ENCODE measurements at places on chromosomes 6 and 20.
A peak's percentile ranks its signal among the peaks of the same experiment; 100 is the strongest.

- H3K27ac ChIP-seq, result no peak overlapping the region
- H3K4me3 ChIP-seq, result no peak overlapping the region
- no peaks in the 10 kb centered on the region for H3K4me1 ChIP-seq
- peaks cover 6% of the 10 kb centered on the region for H3K27me3 ChIP-seq
These were observed 216.6 kb upstream of the UFL1 start for GRCh38 chr6:96304997-96305396.

DNA sequence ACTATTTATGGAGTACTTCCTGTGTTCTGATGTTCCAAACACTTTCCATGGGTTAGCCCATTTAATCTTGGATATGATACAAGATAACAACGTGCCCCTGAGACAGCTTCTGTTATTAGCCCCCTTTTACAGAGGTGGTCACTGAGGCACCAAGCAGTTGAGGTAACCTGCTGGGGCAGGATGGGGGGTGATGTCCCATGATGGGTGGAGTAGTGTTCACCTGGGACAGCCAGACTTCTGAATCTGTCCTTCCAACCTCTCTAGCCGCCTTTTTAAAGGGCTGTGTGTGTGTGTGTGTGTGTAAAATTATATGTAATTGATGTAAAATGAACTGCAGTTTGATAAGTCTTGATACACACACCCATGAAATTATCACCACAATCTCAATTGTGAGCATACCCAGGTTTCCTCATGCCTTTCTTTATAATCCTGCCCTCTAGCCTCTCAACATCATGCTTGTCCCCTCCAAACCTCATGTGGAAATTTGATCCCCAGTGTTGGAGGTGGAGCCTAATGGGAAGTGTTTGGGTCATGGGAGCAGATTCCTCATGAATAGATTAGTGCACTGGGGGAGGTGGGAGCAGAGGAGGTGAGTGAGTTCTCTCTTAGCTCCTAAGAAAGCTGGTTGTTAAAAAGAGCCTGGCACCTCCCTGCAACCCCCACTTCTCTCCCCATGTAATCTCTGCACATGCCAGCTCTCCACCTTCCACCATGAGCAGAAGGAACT is 39.2 kb downstream of the PLAGL2 start:
- H3K27me3 ChIP-seq, result no peaks in the 10 kb centered on the region
- H3K4me1 ChIP-seq, result no peaks in the 10 kb centered on the region

DNA sequence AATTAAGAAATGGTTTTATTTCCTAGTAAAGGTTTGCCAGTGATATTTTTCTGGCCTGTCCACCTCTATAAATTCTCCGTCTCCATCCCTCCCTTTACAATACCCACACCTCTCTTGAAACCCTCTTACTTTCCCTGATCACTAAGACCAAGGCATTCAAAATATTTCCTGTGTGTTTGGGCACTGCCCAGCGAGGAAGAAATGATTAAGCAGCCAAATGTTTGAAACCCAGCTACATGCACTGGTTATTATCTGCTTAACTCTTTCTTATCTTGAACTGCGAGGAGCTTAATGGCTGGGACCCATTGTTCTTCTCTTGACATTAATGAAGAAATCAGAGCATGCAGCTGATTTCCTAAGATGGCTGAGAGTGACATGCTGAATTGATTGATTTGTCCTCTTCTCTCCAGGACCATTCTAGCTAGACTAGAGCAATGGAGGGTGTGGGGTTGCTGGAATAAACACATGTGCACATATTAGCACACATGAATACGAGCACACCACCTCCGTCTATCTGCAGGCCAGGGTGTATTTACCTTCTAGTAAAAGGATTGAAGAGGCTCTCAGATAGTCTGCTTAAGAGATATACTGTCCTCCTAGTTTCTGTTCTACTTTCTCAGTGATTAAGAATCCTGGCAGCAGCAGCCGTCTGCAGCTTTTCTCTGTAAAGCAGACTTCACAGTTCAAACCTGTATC is 46.1 kb upstream of the PRDM1 start:
- H3K4me1 ChIP-seq, result peaks cover 13% of the 10 kb centered on the region
- H3K27me3 ChIP-seq, result no peaks in the 10 kb centered on the region
- H3K4me3 ChIP-seq, result no peak overlapping the region
- H3K36me3 ChIP-seq, result peaks cover 3% of the 10 kb centered on the region
- no peak overlapping the region for H3K27ac ChIP-seq

GRCh38 chr6:157592541-157592940 is 211.6 kb downstream of the ZDHHC14 start:
- no peaks in the 10 kb centered on the region for H3K27me3 ChIP-seq
- no peak overlapping the region for H3K27ac ChIP-seq
- H3K4me3 ChIP-seq, result no peak overlapping the region
- no peaks in the 10 kb centered on the region for H3K4me1 ChIP-seq
- DNase-seq, result no peak

GRCh38 chr6:5053038-5053437 is 32.1 kb upstream of the PPP1R3G start:
- peaks cover 5% of the 10 kb centered on the region for H3K4me1 ChIP-seq
- H3K36me3 ChIP-seq, result peaks cover 11% of the 10 kb centered on the region
- H3K27ac ChIP-seq, result no peak overlapping the region
- H3K4me3 ChIP-seq, result no peak overlapping the region

- no peak for DNase-seq
- H3K27me3 ChIP-seq, result peaks cover 46% of the 10 kb centered on the region
- H3K27ac ChIP-seq, result no peak overlapping the region
- no peaks in the 10 kb centered on the region for H3K36me3 ChIP-seq
- no peak overlapping the region for H3K4me3 ChIP-seq
- no peaks in the 10 kb centered on the region for H3K4me1 ChIP-seq
These were observed 2.0 kb upstream of the SMOC2 start for GRCh38 chr6:168438783-168439520.

DNA sequence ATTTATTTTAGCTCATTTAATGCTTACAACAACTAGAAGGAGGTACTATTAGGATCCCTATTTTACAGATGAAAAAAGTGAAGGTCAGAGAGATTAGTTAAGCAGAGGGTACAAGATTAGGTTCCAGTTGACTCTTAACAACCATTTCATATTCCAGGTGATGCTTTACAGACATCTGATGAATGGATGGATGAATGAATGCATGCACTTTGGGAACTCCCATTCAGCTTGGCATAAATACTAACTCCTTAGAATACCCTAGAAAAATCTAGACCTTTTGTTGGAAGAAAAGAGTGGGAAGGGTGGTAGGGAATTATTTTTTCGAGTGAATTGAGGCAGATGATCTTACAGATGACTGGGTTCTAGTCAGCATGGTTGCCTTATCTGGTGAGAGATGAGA is 746 bp upstream of the SNRPB2 start:
- peak overlapping the region; percentile 98 for H3K27ac ChIP-seq
- no peak for DNase-seq
- peaks cover 31% of the 10 kb centered on the region for H3K36me3 ChIP-seq
- H3K27me3 ChIP-seq, result peaks cover 8% of the 10 kb centered on the region
- peaks cover 38% of the 10 kb centered on the region for H3K4me1 ChIP-seq
- H3K4me3 ChIP-seq, result peak overlapping the region; percentile 99
